Uterine smooth muscle cell (primary cell): ENCODE measurements at places on chromosomes 16 and 17. TPM values are rescaled to one million over a fixed set of nuclear protein-coding genes. Genes with fewer than 3 reads are reported as not detected.

Gene CEP131
- total RNA-seq: 15.4 and 16.6 TPM in 2 replicates

Gene CLEC19A
- not detected in 2 replicates for total RNA-seq

Gene PIK3R5
- total RNA-seq: not detected in 2 replicates

Gene LGALS3BP
- 206 and 456 TPM in 2 replicates for total RNA-seq

Gene SLC6A2
- not detected in 2 replicates for total RNA-seq

Gene TXNL4B
- 11.2 and 13.2 TPM in 2 replicates for total RNA-seq

Gene SBK1
- total RNA-seq: not detected in 2 replicates

Gene CMTM1
- 1.2 and 1.5 TPM in 2 replicates for total RNA-seq

Gene SLFN12L
- total RNA-seq: under 0.01 and 0.11 TPM in 2 replicates

Gene SDK2
- total RNA-seq: 0.11 and 0.12 TPM in 2 replicates

Gene TMEM238L
- not detected in 2 replicates for total RNA-seq

Gene OTOA
- total RNA-seq: under 0.01 TPM in 2 replicates

Gene PITPNC1
- 16.7 and 53.1 TPM in 2 replicates for total RNA-seq

Gene DCUN1D3
- 35.4 and 43.9 TPM in 2 replicates for total RNA-seq

Gene DGKE
- 9.5 and 9.6 TPM in 2 replicates for total RNA-seq

Gene CDK12
- 27.5 and 29.7 TPM in 2 replicates for total RNA-seq

Gene CCDC200
- total RNA-seq: not detected in 2 replicates

Gene CDH1
- not detected in 2 replicates for total RNA-seq

Gene SHISA9
- total RNA-seq: under 0.01 TPM in 2 replicates

Gene TNFRSF17
- not detected in 2 replicates for total RNA-seq

Gene NPIPA1
- 68.8 and 70.5 TPM in 2 replicates for total RNA-seq

Gene PERCC1
- total RNA-seq: not detected in 2 replicates

Gene PRR15L
- not detected in 2 replicates for total RNA-seq

Gene AXIN2
- 1.2 and 1.6 TPM in 2 replicates for total RNA-seq

Gene KRT20
- total RNA-seq: 0.22 TPM in 1 of 2 replicates, not detected in the other

Gene TERB1
- 0.11 TPM in 1 of 2 replicates, not detected in the other for total RNA-seq

Gene KRT23
- total RNA-seq: 0.50 and 0.55 TPM in 2 replicates

Gene KCNH4
- total RNA-seq: not detected in 2 replicates

Gene GPR179
- under 0.01 TPM in 1 of 2 replicates, not detected in the other for total RNA-seq

Gene NT5C3B
- total RNA-seq: 55.6 and 76.4 TPM in 2 replicates

Gene NHLRC4
- total RNA-seq: 1.8 and 2.0 TPM in 2 replicates

Gene KRT25
- not detected in 2 replicates for total RNA-seq

Gene KLHL36
- 71.5 and 96.2 TPM in 2 replicates for total RNA-seq

Gene OTOP2
- total RNA-seq: not detected in 2 replicates

Gene CCL2
- total RNA-seq: 6.3 and 12.0 TPM in 2 replicates

Gene KCNAB3
- total RNA-seq: 0.75 and 1.00 TPM in 2 replicates

Gene ABCA9
- 4.3 and 7.0 TPM in 2 replicates for total RNA-seq

Gene GCGR
- not detected in 2 replicates for total RNA-seq

Gene HCRT
- not detected in 2 replicates for total RNA-seq

Gene KIFC3
- total RNA-seq: 76.2 and 81.3 TPM in 2 replicates

Gene TBX2
- total RNA-seq: 21.0 and 46.5 TPM in 2 replicates

Gene KRTAP2-2
- total RNA-seq: not detected in 2 replicates

Gene CD300H
- total RNA-seq: not detected in 2 replicates

Gene RGS9
- total RNA-seq: 2.2 and 2.9 TPM in 2 replicates

Gene TP53TG3B
- total RNA-seq: not detected in 2 replicates

Gene ALOX12B
- total RNA-seq: not detected in 2 replicates

Gene SOCS1
- 3.9 and 5.0 TPM in 2 replicates for total RNA-seq
